ENCODE measurements at places on chromosomes 11 and 22.

GRCh38 chr11:61746442-61747191 is 5.8 kb upstream of the MYRF start:
- no peak for DNase-seq

DNA sequence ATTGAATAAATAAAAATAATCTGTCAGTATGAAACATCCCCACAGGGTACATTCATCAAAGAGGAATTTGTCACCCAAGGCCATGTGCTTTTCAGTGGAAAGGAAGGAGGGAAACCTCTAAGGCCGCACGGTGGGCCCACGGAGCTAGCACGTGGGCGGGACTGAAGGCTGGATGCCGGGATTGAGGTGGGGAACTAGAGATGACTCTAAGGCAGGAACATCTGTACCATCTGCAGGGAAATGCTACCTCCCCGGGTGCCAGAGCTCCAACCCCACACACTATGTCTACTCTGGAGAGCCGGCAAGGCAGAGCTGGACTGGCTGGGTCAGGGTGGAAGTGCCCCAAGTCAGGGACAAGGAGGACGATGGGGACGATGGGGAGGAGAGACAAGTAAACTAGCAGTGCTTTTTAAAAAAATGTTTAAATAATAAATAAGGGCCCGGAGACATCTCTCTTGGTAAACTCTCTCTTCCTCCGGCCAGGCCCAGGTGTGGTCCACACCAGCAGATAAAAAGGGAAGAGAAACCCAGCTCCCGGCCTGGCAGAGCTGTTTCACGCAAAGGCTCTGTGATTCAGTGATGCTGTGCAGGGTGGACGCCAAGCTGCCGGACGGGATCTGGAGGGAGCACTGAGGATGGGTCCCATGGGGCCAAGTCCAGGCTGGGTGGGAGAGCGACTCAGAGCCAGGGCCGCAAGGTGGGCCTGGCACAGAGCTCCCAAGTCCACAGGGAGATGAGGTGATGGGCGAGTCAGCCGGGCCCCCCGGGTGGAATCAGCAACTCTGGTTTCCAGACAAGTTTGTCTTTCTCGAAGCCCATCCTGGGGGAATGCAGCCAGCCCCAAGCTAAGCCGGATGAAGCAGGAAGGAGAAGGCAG is 5.8 kb downstream of the LIF start:
- DNase-seq: no peak

DNA sequence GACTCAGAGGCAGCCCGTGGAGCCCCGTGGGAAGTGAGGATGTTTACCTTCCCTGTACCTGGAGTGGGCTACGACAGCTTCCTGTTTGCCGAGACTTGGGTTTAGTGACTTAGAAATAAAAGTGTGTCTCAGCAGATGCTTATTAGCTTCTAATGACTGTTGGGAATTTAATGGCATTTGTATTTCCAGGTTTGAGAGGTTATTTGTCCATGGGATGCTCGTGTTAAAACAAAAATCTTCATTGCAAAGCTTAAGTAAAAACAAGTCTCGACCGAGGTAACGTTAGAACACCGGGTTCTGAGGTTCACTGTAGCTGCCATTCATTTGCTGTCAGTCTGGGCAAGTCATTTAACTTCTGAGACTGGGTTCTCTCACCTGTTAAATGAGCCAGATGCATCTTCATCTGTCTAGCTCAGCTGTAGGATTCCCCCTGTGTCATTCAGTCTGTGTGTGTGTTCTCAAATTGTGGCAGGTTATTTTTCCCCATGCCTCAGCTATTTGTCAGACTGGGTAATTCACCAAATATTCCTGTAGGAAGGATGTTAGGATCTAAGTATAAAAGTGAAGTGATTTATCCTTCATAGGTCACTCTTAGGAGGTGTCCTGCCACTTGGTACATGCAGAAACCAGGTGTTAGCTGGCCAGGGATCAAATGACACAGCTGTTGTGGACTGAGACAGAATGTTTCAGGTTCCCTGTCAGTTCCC is 791 bp downstream of the EI24 start:
- no peak for DNase-seq

DNA sequence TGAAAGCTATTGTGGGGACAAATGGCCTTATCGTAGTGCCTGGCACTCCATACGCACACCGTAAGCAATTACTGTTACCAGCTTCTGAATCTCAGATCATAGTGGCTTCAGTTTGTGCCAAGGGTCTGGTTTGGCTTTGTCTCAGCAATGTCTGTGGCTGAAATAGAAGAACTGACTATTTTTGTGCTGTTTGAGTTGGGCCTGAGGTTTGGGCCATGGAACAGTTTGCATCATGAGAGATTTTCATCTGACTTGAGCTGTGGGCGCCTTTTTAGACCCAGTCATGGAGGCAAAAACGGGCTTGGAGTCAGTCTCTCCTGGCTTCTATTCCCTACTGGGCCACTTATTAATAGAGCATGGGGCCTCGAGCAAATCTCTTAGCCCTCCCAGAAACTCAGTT is 121.1 kb upstream of the CRYBB3 start:
- DNase-seq: no peak

DNA sequence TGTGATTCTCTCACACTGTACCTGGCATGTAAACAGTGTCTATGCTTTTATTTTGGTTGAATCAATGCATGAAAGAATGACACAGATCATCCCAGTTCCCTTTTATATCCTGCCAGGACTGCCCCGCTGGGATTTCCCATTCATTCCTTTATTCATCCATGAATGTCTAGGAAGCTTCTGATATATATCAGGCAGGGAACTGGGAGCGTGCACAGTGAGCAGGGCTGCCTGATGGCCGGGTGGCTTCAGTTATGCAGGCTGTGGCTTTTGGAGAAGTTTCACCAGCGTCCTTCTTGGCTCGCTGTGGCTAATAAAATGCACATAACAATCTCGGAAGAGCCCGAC is 789.0 kb downstream of the TBC1D22A start:
- no peak for DNase-seq

GRCh38 chr11:75263944-75264349 is 23.4 kb downstream of the TPBGL start:
- no peak for DNase-seq

- DNase-seq: no peak
Observed at GRCh38 chr11:60869451-60869825, 2.1 kb downstream of the ZP1 start.

DNA sequence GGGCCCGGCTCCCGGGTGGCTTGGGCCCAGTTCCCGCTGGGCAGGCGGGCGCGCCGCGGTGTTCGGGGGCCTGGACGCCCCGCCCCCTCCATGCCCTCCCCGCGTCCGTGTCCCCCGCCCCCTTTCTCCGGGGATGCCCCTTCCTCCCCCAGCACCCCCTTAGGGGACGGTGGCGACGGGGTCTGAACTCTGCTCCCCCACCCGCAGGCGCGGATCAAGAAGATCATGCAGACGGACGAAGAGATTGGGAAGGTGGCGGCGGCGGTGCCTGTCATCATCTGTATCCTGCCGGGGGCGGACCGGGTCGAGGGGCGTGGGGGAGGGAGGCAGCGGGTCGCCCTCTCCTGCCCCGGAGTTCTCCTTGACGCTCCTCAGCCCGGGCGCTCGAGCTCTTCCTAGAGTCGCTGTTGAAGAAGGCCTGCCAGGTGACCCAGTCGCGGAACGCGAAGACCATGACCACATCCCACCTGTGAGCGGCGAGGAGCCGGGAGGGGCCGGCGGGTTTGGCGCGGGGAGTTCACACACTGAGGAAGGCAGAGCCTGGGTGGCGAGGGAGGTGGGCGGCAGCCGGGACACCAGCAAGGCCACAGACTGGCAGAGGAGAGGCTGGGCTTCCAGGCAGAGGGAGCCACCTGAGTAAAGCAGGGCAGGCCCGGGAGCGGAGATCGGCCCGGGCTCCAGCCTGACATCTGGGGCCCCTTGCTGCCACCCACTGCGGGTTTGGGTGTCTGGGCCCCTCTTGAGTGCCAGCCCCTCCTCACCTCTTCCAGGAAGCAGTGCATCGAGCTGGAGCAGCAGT is 546 bp downstream of the DRAP1 start:
- DNase-seq: no peak

- no peak for DNase-seq
Observed at GRCh38 chr22:42641801-42642413, 1.5 kb upstream of the ATP5MGL start.

DNA sequence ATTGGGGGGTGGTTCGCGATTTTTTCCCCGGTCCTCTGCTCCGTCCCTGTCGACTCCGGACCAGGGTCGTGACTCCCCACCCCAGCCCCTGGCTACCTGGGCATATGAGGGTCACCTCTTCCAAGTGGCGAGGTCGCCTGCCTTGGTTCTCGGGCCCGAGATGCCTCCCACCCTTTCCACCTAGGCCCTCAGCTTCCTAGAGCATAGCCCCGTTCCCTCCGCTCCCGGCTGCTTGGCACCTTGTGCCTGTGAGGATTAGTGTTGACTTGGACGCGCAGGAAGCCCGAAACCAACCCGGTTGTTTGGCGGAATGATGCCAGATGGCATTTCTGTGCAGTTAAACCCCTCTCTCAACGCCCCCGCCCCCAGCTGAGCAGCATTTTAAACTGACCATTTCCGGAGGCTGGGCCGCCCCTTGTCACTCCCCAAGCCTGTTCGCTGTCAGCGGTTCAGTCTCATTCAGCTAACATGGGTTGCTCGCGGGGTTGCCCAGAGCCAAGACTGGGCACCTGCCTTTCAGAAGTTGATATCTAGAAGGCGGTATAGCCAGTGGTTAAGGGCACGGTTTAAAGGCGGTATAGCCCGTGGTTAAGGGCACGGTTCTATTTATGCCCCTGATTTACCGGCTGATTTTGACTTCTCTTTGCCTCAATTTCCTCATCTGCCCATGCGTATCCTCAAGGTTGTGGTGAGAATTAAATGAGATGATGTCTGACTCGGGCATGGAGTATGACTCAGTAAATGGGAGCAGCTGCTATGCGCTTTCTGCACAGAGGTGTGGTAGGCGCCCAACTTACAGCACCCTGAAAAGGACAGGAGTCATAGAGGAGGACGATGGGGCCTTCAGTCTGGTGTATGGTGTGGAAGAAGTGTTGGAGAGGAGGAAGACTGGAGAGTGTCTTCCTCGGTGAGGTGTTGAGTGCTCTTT is 639 bp downstream of the INCENP start:
- DNase-seq: no peak

- no peak for DNase-seq
Observed at GRCh38 chr22:50530877-50531545, 1.2 kb upstream of the TYMP start.

GRCh38 chr11:75351541-75351790 is at the start of gene ARRB1:
ARRB1 (minus strand) TSS chr11:75351661; CDS start chr11:75351607, 54 bp downstream.
- no peak for DNase-seq
